ENCODE measurements at places on chromosomes 2 and 18.

- DNase-seq = no peak
Observed at GRCh38 chr2:3626118-3626811, 31.4 kb downstream of the COLEC11 start.

- no peak for DNase-seq
Observed at GRCh38 chr2:120442923-120443571, 97.1 kb downstream of the INHBB start.

- DNase-seq = no peak
Observed at GRCh38 chr2:240395896-240396622, 39.4 kb upstream of the GPC1 start.

DNA sequence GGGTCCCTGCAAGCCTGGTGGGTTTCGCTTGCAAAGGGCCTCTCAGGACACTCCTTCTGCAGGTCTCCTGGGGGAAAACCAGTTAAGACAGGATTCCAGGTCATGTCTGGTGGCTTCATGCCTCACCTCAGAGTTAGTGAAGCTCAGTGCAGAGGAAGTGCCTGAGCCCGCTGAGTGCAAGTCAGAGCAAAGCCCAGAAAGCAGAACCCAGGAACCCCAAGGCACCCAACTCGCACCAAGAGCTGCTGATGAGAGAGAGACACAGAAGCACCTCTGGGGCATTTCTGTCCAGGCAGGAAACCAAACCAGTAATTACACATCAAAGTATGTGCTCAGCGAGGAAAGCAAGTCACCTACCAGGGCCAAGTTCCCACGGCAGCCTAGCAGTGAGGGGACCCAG is 78.4 kb downstream of the ARHGEF4 start:
- no peak for DNase-seq

DNA sequence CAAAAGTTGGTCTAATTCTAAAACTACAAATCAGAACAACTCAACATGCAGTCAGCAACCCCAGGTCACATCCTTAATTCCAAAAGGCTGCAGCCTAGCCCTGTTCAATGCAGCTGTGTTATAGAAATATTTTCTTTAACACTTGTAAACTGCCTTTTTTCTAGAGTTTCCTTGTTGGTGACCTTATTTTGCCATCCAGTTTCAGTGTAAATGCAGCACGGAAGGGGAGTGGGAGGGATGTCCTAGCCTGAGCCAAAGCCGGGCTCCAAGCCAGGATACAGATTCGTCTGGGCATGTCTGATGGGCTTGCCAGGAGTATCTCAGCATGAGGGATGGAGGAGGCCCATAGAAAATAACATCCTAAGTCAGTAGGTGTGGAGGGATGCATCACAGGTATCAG is 17.7 kb upstream of the SP3 start:
- DNase-seq = no peak

- no peak for DNase-seq
Observed at GRCh38 chr2:238567067-238567855, 140.5 kb downstream of the ASB1 start.

DNA sequence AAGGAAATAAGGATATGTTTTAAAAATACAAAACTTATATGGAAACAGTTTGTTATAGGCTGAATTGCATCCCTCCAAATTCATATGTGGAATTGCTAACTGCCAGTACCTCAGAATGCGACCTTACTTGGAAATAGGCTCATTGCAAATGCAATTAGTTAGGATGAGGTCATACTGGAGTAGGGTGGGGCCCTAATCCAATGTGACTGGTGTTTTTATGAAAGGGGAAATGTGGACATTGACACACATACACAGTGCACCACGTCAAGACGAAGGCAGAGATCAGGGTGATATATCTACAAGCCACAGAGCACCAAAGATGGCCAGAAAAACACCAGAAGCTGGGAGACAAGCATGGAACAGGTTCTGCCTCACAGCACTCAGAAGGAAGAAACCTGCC is 494.2 kb downstream of the TSN start:
- DNase-seq = no peak

DNA sequence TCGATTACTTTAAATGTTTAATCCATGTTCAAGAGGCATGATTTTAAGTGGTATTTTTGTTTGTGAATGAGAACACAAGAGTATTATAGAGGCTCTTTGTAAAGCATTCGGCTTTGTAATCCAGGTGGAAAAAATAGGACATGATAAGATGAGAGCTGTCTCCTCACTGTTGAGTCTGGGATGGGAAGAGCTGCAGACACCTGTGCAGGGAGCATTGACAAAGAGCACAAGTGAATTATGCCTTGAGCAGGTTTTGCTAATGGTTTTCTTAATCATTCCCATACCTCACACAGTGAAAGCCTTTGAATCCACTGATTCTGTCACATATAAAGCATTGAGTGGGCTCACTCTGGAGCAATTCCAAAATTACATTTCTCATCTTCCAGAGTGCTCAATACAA is 9.6 kb downstream of the COL6A3 start:
- DNase-seq = no peak

DNA sequence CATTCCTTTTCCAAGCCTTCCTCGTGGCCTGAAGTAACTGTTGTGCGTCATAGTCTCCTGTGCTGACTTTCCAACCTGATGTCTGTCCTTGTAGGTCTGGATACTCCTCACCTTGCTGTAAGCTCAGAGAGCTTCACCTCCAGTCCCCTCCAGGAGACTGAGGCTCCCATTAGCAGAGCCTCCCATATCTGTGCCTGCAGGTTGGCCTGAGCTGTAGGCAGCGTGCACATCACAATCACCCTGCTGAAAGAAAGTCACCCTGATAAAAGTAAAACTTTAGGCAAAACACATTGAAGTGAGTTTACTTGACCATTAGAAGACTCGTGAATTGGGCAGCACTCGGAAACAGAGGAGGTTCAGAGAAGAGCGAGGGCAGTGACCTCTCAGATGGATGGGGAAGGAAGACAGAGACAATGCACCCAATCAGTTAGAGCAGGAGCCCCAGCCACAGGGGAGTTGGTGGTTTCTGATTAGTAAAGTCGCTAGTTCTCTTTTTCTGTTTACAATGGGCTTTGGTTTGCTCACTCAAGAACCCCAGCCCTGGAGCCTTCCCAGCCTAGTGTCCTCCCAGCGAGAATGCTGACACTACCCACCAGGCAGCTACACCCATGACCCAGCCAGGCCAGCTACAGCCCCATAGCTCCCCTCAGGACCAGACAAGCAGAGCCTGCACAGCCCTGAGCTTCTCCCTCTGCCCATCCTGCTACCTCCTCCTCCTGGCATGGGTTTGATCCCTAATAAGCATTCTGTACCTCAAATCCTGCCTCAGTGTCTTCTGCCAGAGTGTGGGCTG is 12.1 kb upstream of the TPO start:
- no peak for DNase-seq

DNA sequence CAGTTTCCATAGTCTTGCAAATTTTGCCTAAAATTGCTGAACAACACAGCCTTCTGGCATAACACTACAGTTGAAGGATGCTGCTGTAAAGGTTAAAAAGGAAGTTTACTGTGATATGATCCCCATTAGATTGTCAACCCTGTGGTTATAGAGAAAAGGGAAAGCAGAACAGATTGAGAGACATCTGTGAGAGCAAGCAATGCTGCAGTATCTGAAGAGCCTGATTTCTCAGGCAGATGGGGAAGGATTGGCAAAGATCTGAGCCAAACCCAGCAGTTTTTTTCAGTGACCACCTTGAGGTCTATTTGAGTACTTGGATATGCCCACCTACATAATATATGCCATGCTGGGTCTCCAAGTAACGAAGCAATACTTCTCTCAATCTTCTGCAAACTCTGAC is 8.5 kb upstream of the ST8SIA3 start:
- DNase-seq = no peak
